ENCODE measurements at places on chromosomes 16 and 17. TPM values are rescaled to one million over a fixed set of nuclear protein-coding genes. Genes with fewer than 3 reads are reported as not detected.

The SUMO2 gene
- total RNA-seq: 96.4 TPM

The SLC47A1 gene
- 1.1 TPM for total RNA-seq

GRCh38 chr17:78361225-78361701 lies 1.4 kb upstream of the SOCS3 start:
- H3K27me3 ChIP-seq: no peaks in the 10 kb centered on the region
- no peak overlapping the region for H3K27ac ChIP-seq
- DNase-seq: peak; percentile 69
- H3K36me3 ChIP-seq: peaks cover 21% of the 10 kb centered on the region
- H3K4me3 ChIP-seq: no peak overlapping the region

The CHP2 gene
- total RNA-seq: not detected

DNA sequence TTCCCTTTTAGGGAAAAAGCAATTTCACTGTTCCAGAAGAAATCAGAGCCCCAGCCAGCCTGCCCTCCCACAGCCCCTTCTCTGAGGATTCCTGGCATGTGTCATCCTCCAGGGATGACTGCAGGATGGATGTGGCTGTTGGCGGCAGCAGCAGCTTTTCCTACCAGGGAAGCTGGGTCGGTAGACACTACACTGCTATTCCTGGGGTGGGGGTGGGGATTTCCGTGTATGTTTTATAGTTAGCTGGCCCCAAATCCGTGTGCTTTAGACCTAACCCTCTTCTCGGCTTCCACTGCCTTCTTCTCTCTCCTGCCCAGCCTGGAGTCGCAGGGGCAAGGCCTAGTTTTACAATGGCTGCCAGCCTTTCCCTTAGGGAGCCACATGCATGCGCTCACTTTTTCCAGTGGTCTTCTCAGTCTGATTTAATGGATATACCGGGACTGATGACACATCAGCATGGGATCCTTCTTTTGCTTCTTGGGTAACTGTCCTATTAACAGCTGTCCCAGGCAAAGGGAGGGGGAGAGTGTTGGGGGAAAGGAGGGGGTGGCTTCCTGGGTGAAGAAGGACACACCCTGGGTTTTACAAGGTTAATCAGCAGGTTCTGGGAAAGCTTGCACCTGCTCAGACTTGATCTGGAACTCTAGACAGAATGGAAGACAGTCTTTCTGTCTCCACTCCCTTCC lies 2.7 kb upstream of the NFE2L1 start:
- H3K4me3 ChIP-seq: peak overlapping the region; percentile 6
- no peaks in the 10 kb centered on the region for H3K36me3 ChIP-seq
- peak overlapping the region; percentile 82 for H3K27ac ChIP-seq

GRCh38 chr16:23323224-23324030 lies 21.3 kb downstream of the SCNN1B start:
- H3K4me1 ChIP-seq: no peaks in the 10 kb centered on the region
- H3K27me3 ChIP-seq: peaks cover 4% of the 10 kb centered on the region
- H3K36me3 ChIP-seq: no peaks in the 10 kb centered on the region

GRCh38 chr17:73767696-73768095 lies 123.5 kb upstream of the SDK2 start:
- H3K4me1 ChIP-seq: peaks cover 8% of the 10 kb centered on the region
- H3K27me3 ChIP-seq: peaks cover 8% of the 10 kb centered on the region
- DNase-seq: peak; percentile 66
- no peak overlapping the region for H3K4me3 ChIP-seq

The MARCHF10 gene
- under 0.01 TPM for total RNA-seq

The ABCC6 gene
- total RNA-seq: under 0.01 TPM

Data from osteoblast (primary cell).